ENCODE measurements at places on chromosomes 13 and 19. TPM values are rescaled to one million over a fixed set of nuclear protein-coding genes. Genes with fewer than 3 reads are reported as not detected.

PLVAP gene
- not detected for total RNA-seq

ATP4B gene
- not detected for total RNA-seq

PGLYRP1 gene
- total RNA-seq: not detected

CASP14 gene
- not detected for total RNA-seq

IL17D gene
- total RNA-seq: 0.88 TPM

ZNF20 gene
- total RNA-seq: 10.2 TPM

SIGLEC12 gene
- not detected for total RNA-seq

Measured in endodermal cell (in vitro differentiated cells).